ENCODE measurements at places on chromosomes 7 and 10.
A peak's percentile ranks its signal among the peaks of the same experiment; 100 is the strongest.

DNA sequence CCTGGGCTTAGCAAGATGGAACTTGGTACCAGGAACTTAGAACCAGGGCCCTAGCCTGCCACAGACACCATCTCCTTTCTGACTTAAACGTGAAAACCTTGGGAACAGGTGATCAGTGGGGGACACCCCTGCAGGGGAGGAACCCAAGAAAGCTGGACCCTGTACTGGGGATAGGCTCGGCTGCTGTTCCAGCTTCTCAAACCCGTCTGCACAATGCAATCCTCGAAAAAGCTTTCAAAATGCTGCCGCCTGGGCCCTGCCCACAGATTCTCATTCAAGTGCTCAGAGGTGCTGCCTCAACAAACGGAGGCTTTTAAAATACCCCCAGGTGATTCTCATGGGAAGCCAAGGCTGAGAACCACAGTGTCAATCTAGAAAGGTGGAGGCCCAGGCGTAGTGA, 169.7 kb downstream of the ARHGAP21 start:
- peak; percentile 12 for DNase-seq

- DNase-seq: no peak
Observed at GRCh38 chr7:34025600-34025999, 120.3 kb downstream of the BMPER start.

DNA sequence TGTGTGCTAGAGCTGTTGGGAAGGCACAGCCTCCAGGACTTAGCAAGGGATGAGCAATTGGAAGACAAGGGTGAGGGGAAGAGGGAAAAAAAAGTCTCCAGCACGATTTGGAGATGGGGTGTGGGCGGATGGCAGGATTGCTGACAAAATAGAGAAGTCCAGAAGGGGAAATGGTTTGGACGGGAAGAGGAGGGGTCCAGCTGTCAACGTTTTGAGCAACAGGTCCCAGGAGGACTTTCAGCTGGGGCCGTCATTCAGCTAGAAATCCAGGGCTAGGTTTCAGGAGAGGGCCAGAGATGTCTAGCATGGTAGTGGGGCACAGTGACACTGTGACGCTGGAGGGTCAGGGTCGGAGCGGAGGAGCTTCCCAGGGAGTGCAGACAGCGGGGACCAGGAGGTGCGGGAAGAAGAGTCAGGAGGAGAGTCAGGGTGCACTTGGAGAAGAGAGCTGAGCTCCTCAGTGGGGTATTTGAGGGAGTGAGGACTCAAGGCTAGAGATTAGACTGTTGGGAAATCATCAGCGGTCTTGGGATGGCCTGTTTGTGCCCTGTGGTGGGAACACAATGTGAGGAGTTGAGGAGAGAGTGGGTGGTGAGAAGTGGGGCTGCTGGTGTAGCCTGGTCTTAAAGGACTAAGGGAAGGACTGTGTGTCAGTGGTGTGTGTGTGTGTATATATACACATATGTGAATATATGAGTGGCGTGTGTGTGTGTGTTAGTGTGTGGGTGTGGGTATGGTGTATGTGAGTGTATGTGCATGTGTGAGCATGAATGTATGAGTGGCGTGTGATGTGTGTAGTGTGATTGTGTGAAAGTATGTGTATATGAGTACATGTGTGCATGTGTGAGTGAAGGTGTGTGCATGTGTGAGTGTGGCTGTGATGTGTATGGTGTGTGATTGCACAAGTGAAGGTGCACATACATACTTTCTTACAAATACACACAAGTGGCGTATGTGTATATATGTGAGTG, 3.8 kb downstream of the ZYX start:
- DNase-seq: peak; percentile 62

DNA sequence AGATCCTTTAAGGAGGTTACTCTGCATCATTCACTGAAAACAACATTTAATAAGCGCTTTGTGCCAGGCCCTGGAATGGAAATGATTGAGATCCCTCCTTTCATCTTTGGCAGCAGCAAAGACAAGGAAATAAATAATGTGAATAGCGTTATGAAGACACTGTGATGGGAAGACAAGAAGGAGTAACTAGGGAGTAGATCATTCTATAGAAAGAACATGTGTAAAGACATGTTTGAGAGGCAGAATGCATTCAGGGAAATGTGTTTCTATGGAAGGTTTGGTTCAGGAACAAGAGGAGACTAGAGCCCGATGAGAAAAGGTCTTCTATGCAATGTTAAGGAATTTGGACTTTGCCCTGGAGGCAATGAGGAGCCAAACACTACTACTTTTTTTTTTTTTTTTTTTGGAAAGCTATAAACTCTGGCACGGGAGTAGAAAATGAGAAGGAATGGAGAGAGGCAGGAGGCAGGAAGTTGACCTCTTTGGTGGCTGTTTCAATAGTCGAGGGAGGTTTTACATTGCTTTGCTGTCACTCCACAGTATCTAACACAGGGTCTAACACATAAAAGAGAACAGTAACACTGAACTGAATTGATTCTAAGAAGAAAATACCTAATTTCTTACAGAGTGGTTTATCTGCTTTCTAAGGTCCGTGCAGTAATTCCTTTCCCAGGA, 44.9 kb downstream of the SMURF1 start:
- DNase-seq: no peak

DNA sequence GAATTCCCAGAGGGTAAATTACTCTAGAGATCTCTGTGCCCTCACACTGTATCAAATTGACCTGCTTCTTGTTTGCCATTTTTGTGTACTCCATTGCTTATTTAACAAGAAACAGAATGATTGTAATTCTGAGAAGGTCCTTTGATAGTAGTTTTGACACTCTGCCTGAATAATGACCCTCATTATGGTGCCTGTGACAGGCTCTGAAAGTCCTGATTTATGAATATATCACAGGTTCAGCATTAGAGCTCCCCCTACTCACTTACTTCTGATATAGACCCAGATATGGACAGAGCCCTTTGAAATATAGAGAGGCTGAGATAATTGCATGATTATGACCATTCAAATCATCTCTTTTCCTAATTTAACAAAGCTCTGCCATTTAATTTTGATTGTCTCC, 465.2 kb downstream of the MDFIC start:
- DNase-seq: no peak

GRCh38 chr7:128427289-128427891, 17.6 kb upstream of the IMPDH1 start:
- DNase-seq: no peak

DNA sequence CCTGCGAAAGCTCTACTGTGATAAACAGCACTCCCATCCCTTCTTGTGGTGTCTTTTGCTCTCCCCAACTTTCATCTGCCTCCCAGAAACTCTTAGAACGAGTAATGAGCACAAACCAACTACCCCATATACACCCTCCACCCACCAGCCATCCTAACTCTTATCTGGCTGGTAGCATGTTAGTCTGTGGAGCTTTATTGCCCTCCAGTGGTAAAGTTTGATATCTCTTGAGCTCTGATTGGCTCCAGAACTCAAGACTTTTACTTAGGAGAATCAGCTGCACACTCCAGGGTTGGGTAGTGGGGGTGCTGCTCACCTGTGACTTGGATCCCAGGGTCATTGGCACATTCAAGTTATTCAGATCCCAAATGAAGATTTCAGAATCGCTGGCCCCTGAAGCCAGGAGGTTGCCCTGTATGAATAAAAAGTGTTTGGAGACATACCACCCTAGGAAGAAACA, 10.9 kb downstream of the SEC31B start:
- DNase-seq: no peak

DNA sequence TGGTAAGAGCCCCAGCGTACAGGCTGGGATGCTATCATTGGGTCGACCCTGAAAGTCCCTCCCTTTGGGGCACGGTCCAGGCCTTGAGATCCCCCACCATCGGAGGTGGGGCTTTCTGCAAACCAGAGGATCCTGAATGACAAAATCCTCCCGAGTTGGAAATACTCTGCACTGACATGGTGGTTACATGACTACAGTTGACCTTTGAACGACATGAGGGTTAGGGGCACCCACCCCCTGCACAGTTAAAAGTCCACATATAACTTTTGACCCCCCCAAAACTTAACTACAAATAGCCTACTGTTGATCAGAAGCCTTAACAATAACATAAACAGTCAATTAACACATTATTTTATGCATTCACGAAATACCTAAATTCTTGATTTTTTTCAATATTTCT, 13.1 kb downstream of the HSPA12A start:
- DNase-seq: no peak

DNA sequence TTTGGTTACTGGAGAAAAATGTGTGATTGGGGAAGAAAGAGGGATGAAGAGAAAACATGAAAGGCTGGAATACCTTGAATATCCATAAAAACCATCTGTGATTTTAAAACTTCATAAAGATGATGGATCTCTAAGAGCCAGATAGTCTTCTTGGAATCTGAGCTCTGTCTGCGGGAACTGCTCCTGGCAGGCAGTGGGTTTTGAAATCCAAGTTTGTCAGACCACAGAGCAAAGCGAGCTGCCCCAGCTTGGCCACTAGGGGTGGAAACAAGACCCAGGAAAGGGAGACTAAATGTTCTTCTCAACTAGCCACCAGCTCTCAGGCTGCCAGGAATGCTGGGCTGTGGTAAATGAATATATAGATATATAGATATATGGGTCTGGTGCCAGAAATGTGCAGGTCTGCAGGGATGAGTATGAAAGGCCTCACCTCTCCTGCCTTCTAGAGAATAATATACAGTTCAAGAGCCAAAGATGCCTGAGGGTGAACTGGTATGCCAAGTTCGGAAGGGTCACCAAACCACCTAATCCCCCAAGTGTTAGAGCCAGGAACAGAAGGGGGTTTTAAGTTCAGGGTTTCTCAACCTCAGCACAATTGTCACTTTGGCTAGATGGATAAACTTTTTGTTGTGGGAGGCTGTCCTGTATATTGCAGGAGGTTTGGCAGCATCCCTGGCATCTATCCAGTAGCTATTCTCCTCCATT, 208.8 kb downstream of the KCNMA1 start:
- DNase-seq: peak; percentile 80

DNA sequence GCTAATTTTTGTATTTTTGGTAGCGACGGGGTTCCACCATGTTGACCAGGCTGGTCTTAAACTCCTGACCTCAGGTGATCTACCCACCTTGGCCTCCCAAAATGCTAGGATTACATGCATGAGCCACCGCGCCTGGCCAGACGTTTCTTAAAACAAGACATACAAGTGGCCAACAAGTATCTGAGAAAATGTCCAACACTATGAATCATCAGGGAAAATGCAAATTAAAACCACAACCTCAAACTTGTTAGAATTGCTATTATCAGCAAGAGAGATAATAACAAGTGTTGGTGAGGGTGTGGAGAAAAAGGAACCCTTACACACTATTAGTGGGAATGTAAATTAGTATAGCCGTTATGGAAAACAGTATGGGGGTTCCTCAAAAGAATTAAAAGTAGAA, 148.6 kb downstream of the SUGCT start:
- no peak for DNase-seq

GRCh38 chr7:151141311-151141854, 26.1 kb downstream of the GBX1 start:
- DNase-seq: no peak

- DNase-seq: no peak
Observed at GRCh38 chr10:14112056-14112455, 218.7 kb downstream of the FRMD4A start.

- DNase-seq: no peak
Observed at GRCh38 chr7:22156205-22156604, 200.7 kb downstream of the RAPGEF5 start.

DNA sequence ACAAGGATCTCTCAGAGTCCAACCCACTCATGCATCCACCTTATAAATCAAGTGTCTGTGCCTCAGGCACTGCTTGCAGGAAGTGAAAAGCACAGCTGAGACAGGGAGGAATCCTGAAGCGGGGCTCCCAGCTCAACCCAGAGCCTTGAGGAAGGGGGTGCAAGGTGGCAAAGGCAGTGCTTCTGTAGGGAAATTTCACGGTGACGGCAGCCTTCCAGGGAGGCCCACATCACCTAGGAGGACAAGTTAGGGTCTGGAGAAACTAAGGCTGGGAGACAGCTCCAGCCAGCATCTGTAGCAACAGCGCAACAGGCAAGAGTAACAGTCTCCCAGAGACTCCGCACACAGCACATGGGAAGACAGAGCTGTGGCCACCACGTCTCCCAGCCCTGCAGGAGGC, 2.7 kb downstream of the AOC1 start:
- DNase-seq: no peak

GRCh38 chr10:13352519-13352918, 4.4 kb upstream of the SEPHS1 start:
- DNase-seq: no peak
